ENCODE measurements at places on chromosomes 5 and 9.

- no peak for DNase-seq
Measured at GRCh38 chr5:160539431-160539830, 117.8 kb downstream of the PTTG1 start.

DNA sequence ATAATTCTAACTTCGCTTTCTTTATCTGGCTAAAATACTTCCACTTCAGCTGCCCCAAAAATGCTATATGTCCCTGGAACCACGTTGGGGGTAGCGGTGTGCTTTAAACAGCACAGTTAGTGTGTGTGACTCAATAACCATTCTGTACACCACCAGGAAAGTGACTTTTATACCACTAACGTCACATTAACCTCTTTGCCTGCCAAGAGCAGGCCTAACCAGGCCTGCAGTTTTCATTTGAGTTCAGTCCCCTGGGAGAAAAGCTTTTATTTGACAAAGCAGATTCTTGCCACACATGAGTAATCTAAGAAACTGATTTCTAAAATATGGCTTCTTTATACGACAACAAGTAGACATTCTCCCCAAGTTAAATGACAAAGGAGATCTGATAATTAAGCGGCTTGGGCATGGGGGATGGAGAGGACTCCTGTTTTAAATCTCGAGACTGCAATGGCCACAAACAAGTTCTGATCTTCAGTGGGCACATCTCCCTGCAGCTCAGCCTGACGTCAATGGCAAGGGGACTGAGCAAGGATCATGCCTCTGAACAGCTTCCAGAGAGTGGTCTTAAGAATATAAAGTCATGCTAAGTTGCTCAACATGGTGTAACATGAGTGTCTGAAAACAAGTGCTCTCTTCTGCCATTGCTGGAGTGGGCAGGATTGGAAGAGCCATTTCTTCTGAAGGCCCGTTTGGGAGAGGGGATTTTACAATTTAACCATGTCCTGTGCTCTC lies 91.8 kb downstream of the GLIS3 start:
- no peak for DNase-seq

DNA sequence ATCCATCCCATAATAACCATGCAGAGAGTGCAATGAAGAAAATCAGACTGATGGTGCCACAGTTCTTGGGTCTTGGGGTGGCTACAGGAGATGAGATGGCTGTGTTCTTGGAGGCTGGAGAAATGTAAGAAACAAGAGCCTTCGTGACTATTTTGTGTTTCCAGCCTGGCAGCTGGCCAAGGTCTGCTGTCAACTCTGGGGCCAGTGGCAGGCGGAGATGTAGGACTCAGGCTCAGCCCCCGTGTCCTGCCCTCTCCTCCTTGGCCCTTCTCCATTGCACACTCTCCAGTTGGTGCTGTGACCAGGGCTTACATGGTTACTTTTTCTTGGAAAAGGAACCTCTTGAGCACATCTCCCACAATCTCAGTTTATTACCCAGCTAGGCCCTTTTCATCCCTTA lies 235.4 kb downstream of the DMRT2 start:
- no peak for DNase-seq

DNA sequence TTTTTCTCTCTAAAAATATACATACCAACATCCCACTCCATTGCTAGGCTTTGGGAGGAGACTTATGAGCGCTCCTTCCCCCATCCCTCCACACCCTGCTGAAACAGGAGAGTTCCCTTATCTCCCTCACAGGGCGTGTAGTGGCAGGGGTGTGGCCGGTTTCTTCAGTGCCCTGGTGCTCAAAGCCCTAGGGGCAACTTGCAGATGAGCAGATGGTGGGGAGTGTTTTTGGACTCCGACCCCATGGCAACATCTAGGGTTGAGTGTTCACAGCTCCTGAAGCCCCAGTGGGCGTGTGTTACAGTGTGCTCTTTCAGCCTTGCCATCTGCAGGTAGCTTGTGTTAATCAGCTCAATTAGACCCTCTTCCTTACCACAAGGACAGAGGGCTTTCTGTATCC lies 409.5 kb downstream of the MAT2B start:
- peak; percentile 87 for DNase-seq

GRCh38 chr5:133868946-133869518 lies 99.4 kb downstream of the C5orf15 start:
- peak; percentile 72 for DNase-seq

- DNase-seq: no peak
Measured at GRCh38 chr5:54895816-54896341, 89.5 kb downstream of the ESM1 start.

- DNase-seq: no peak
Measured at GRCh38 chr9:4101667-4102066, 198.2 kb downstream of the GLIS3 start.

- DNase-seq: no peak
Measured at GRCh38 chr5:1732945-1733344, 66.7 kb downstream of the MRPL36 start.

All from memory B cell (primary cell).